ENCODE measurements at places on chromosomes 12 and 14.

DNA sequence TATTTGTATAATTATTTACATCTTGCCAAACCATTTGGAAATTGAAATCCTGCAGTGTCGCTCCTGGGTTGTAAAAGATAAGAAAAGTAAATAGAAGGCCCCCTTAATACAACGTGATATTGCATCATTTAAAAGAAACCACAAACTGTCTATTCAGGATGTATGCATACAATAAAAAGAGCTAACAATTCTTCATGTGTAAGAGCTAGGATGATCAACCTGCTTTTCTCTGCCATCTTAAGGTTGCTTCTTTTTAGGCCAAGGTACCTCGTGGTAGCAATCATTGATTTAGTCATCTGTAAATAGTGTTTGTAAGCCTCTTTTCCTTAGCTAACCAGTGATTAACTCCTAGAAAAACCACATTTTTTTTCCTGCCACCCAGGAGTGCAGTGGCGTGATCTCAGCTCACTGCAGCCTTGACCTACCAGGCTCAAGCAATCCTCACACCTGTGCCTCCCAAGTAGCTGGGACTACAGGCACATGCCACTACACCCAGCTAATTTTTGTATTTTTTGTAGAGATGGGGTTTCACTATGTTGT, 3.3 kb upstream of the USP44 start:
- no peak for DNase-seq

- no peak for DNase-seq
Measured at GRCh38 chr12:13243516-13244070, 47.1 kb downstream of the EMP1 start.

- no peak for DNase-seq
Measured at GRCh38 chr12:90239732-90240260, 531.2 kb upstream of the ATP2B1 start.

DNA sequence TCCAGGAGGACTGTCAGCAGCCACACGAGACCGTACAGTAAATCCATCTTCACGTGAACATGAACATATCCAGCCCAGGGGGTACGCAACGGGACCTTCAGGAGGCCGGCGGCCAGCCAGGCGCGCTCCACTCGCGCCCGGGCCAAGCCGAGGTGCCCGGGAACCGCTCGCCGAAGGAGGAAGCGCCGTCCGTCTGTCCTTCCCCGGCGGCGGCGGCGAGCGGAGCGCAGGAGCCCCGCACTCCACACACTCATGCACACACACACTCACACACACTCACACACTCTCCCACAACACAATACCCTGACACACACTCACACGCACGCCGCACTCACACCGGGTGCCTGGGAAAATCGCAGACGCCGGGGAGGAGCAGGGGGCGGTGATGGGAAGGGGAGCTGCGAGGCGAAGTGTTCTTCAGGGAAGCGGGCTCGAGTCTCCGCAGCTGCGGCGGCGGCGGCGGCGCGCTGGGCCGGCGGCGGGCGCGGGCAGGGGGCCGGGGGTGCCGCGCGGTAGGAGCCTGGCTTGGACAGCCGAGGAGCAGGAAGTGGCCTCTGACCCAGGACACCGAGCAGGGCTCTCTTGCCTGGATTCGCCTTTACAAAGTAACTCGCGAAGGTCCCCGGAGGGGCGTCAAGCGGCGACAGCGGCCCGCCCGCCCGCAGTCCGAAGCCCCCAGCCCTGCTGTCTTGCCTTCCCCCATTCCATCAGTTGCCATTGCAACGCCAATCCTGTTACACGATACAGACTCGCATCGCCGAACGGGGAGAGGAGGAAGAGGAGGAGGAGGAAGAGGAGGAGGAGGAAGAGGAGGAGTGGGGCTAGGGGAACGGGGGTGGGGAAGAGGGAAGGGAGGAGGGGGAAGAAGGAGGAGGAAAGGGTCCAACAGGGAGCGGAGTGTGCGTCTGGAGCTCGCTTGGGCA, 601 bp downstream of the MDGA2 start:
- DNase-seq, result peak; percentile 73

- no peak for DNase-seq
Measured at GRCh38 chr14:20808162-20808483, 5.5 kb upstream of the RNASE1 start.

DNA sequence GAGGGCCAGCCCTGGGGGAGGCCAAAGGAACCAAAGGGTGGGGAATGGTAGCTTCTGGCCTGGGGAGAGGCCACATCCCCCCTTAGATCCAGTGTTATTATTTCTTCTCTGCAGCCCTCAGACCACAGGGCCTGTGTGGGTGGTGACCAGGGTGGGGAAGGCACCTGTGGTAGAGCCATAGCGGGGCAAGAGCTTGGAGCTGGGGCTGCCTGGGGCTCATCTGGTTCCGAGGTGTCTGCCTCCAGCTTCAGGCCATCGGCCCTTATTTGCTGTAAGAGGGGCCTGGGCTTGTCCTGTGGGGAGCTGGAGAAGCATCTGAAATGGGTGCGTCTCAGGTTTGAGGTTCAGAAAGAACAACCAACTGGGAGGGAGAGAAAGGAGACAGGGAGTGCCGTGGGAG, 2.1 kb upstream of the B3GNT4 start:
- DNase-seq, result peak; percentile 18

DNA sequence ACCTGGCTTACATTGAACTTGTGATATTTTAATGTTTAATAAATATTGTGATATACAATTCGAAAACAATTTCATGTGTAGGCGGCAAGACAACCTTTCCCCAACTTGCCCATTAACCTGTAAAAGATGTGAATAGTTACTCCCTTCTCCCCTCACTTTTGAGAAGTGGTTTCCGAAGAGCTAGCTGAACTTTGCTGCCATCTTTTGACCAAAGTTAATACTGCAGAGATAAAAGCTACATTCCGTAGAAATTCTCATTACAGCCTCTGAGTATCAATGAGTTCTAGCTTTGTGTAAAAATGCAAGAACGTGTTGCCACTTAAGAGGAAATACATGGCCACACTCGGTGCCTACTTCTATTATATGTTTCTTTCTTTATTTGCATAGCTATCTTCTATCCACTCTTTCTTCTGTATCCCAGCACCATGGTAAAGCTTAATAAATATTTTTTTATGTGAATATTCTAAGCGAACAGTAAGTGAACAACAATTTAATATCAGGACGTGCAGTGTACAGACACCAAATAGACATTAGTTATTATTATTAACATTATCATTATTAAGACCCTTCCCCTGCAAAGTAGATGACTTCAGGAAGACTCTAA, 105.1 kb upstream of the TMEM260 start:
- no peak for DNase-seq

DNA sequence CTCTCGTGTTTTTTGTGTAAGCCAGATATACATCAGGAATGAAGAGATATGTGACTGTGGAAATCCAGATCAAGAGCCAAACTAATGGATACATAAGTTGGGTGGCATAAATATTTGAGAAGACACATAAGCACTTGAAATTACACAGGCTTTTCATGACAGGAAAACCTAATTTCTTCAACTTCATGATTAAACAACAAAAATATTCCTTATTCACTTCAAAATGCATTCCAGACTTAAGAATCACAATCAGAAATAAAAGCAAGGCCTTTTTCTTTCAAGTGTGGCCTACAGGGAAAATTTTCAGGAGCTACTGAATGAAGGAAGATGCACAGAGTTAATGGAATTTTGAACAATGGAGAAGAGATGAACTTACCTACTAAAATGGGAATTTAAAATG, 515.6 kb downstream of the FOXG1 start:
- DNase-seq, result no peak

GRCh38 chr12:116153983-116154382, 123.5 kb downstream of the MED13L start:
- no peak for DNase-seq

DNA sequence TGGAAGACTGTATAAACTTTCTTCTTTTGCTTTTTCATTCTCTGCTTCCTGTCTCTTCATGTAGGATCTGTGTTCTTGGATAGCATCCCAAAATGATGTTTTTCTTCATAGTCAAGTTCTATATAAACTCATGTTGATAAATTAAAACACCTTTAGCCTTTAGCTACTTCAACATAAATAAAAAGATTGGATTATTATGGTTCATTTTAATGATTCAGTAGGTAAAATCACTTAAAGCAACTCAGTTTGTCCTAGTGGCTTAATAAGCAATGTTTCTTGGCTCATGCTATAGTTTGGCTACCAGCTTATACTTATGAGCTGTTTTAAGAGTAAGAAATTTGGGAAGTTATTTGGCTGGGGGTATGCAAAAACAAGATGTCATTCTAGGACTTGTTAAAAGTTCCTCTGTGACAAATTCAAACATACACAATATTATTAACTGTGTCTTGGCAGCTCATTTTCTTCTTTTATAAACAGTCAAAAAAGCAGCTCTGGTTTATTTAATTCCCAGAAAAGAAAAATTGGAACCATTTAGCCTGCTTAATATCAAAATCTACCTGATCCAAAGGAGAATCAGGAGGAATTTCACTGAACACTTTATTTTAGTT, 111.4 kb downstream of the TMTC3 start:
- DNase-seq, result no peak

- DNase-seq, result no peak
Measured at GRCh38 chr12:26845057-26845666, 12.2 kb upstream of the ITPR2 start.

DNA sequence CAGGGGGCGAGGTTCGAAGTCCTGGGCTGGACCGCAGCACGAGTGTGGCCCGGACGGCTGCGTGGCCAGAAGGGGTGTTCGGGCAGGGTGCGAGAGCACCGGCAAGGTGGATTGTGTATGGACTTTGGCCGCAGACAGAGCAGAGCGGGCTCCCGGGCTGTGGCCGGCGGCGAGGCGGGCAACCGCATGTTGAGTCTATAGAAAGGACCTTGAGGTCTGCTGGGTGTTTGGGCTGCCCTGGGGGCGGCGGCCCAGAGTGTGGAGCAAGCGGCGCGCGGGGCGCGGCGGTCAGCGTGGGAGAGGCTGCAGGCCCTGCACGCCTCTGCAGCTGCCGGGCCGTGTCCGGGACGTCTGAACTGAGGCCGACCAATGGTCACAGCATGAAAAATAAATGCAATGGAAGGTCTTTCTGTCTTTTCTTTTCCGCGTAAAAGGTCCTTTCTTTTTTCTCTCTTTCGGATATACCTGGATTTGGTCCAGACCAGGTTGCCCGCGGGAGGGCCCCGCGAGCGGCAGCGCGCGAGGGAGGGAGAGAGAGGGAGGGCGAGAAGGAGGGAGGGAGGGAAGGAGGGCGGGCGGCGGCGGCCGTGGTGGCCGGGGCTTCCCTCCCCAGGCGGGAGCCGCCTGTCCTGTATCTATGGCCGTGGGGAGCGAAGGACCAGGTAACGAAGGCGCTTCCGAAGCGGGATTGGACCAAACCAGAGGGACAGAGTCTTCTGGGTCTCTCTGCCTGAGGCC, 5.5 kb upstream of the HOXC9 start:
- no peak for DNase-seq

GRCh38 chr14:64758025-64758521, 53.8 kb downstream of the PLEKHG3 start:
- no peak for DNase-seq

DNA sequence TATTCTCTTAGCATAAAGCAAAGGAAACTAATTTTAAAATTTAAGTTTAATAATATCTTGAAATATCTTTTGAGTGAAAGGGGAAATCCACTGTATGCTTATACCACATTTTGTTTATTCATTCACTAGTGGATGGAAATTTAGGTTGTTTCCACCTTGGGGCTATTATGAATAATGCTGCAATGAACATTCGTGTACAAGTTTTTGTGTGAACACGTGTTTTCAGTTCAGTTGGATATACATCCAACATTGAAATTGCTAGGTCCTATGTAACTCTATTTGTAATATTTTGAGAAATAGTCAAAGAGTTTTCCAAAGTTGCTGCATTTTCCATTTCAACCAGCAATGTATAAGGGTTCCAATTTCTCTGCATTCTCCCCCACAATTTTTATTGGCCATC, 83.7 kb upstream of the ETV6 start:
- DNase-seq, result no peak

DNA sequence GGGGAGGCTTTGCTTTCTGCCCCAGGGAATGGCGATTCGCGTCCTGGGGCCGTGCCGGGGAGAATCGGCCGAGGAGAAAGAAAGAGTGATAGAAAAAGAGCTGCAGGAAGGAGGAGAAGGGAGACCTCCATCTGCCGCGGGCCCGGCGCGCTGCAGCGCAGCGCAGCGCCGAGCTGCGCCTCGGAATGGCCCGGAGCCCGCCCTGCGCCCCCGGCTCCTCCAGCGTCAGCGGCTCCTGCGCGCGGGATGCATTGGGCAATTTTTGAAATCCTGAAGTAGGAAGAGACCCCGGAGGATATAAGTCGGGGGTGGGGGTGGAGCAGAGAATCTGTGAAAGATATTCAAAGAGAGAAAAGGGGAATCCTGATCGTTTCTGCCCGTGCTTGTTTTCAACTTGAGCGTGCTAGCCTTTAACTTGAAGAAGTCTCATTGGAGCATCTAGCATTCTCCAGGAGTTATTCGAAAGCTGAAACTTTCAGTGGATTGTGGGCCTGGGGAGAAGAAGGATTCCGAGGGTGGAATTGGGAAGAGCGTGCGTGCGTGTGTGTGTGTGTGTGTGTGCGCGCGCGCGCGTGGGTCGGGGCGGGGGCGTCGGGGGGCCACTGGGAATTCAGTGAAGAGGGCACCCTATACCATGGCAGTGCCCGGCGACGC, 441 bp downstream of the PDE3A start:
- peak; percentile 62 for DNase-seq

GRCh38 chr14:38839694-38840365, 263.2 kb downstream of the SEC23A start:
- no peak for DNase-seq

GRCh38 chr14:69471436-69471835, 13.1 kb upstream of the PLEKHD1 start:
- no peak for DNase-seq

DNA sequence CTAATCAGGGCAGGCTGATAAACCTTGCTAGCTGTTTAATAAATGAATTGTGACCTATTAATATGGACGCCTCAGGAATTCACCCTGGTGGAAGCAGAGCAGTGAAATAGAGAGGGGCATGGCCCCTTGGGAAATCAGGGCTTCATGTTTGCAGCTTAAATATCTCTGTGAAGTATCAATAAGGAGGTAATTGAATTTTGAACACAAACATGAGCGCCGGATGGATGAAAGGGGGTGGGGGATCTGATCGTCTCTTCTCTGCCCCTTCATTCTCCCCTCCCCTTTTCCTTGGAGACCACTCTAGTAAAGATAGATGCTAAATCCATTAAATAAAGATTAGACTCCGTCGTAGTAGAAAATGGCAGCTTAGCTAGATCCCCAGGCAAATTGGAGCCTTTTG, 70.5 kb downstream of the LIN52 start:
- no peak for DNase-seq

DNA sequence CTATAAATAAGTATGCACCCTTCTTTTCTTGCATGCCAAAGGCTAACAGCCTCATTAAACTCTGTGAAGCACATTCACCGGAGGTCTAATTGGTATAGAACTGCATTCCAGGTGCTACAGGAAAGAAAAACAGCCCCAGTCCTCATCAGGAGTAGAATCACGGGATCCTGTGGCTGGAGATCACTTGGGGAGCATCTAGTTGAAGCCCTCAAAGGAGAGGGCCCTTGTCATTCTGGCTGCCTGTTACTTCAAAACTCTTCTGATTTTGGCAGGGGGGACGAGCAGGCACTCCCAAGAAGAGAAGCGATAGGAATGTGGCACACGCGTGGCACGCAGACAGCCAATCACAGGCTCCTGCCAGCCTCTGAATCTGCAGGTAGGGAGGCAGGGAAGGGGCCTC, 154.4 kb downstream of the TTC7B start:
- DNase-seq, result no peak

All from posterior cingulate gyrus (tissue), 11 donors.